Femur (tissue), 1 donor: ENCODE measurements at places on chromosomes 2 and 18.

DNA sequence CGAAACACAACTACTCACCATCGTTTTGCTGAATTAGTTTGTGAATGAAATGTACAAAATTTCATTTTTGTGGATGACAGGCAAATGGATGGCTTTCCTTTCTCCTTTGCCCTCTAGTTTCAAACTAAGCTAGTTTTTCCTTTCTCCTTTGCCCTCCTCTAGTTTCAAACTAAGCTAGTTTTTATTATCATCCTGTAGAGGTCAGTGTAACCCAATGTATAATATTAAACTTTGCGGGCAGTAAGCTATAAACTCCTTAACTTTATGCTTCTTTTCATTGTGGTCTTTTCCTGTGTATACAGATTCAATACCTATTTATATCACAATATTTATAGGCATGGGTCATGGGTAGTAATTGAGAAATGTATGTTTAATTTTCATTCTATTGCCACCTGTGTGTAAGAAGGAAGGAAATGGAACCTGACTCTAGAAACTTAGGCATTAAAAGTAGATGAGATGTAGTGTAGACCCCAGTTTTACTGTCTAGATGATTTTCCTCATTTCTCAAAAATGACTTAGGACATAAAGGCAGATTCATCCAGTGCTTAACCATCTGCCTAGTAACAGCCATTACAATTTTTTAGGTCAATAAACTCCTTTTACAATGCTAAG lies 58.1 kb downstream of the MAP3K19 start:
- DNase-seq = no peak

- DNase-seq = no peak
Observed at GRCh38 chr18:67661555-67661954, 145.0 kb upstream of the DSEL start.

DNA sequence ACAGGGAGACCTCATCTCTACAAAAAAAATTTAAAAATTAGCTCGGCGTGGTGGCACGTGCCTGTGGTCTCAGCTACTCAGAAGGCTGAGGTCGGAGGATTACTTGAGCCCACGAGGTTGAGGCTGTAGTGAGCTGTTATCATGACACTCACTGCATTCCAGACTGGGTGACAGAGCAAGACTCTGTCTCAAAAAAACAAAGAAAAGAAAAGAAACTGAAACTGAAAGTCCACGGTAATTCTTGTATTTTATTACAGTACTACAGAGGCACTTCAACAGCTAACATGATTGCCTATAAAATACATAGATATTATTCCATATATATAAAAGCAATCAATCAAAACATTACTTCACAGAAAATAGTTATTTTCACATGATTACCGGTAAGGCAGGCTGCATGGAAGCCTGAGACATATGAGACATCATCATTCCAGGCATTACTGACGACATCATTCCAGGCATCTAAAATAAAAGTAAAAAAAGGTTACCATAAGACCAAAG lies 23.1 kb downstream of the PRPF40A start:
- no peak for DNase-seq

- no peak for DNase-seq
Observed at GRCh38 chr18:76658627-76659026, 163.6 kb upstream of the ZNF516 start.

DNA sequence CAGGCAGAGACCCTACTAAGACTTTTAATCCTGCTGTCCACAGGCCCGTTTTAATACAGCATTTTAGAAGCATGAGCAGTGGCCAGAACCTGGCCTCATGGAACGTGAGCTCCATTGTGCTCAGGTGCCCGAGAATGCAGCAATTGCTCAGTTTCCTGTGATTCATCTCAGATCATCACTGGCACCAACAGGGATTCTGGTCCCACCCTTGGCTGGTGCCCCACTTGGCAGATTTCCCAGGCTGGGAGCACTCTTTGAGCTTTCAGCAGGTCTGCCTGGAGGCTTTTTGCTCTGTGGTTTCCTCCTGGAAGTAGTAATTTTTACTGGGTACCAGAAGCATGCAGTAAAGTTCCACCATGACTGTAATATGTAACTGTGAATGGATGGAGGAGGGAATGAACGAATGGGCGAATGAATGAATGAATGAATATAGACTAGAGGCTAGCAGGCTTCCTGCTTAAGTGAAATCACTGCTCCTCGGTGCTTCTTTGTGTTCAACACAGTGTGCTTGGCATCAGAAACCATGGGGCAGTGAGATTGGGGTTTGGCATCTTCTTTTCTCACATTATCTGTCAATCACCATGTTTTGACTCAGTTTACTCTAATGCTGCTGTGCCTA lies 312.9 kb downstream of the PRKCE start:
- DNase-seq = peak; percentile 77

GRCh38 chr2:47870641-47871540 lies 35.4 kb downstream of the FBXO11 start:
- DNase-seq = no peak

- DNase-seq = no peak
Observed at GRCh38 chr18:7684966-7685365, 117.8 kb downstream of the PTPRM start.

- no peak for DNase-seq
Observed at GRCh38 chr2:28152585-28153280, 239.9 kb upstream of the FOSL2 start.

DNA sequence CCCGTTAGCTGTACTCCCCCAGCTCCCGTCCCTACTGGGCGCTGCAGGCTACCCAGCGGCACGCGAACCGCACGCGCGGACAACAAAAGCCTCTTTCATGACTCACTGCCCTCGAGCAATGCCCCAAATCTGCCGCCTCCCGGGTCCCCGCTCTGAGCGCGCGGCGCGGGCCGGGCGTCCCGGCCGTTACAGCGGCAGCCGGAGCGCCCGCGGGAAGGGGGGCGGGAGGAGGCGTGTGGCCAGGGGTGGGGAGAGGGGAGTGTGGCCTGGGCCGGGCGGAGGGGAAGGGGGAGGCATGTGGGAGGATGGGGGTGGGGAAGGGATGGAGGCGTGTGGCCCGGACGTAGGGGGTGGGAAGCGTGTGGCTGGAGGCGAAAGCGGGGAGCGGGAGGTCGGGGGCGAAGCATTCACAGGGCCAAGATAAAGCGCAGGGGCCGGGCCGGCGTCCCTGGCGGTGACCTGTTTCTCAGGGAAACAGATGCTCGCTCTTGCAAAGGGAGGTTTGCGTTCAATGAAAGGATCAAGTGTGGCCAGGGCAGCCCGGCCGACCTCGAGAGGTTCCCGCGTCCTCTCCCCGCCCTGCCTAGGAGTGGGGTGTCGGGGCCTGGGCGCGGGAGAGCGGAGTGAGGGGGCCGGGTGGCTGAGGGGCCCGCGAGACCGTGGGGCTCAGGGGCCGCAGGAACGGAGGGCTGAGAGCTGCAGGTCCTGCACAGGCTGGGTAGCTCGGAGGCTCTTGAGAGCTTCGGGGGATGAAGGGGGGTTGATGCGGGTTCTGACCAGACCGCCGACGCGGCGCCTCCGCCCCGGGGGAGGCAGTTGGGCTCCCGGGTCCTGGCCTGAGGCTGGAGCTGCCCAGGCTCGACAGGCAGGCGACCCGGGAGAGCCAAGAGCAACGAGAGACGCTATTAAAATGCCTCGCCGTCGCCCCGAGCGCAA lies 3.5 kb upstream of the NEUROD1 start:
- no peak for DNase-seq

DNA sequence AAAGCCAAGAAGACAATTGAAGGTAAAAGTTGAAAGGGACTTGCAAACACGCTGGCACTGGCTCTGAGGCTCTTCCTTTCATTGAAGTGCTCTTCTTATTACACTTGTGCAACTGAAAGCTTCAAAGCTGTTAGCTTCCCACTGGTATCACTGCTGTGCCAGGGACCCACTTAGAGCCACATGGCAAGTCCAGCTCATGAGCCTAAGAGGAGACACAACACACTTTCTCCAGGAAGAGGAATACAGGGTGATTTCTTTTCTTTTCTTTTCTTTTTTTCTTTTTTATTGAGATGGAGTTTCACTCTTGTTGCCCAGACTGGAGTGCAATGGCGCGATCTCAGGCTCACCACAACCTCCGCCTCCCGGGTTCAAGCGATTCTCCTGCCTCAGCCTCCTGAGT lies 218.2 kb downstream of the ATAD2B start:
- DNase-seq = no peak

GRCh38 chr2:63364866-63365265 lies 223.4 kb downstream of the WDPCP start:
- no peak for DNase-seq

DNA sequence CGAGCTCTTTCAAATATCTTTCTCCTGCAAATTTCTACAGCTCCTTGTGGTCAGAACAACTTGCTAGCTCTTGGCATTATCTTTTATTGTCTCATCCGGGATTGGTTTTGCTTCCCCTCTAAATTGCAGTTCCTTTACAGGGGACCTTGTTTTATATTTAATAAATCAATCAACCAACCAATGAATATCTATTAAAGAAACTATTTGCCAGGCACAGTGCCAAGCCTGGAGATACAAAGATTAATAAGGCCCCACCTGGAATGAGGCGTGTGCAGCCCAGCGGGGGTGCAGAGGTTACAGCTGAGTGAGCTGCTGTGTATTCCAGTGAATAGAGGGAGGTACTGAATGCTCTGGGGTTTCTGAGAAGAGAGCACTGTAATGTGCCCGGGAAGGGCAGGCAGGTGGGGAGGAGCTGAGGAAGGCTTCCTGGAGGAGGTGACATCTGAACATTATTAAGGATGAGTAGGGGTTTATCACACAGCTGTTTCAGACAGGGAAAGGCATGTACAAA lies 51.8 kb downstream of the LIPG start:
- DNase-seq = no peak

DNA sequence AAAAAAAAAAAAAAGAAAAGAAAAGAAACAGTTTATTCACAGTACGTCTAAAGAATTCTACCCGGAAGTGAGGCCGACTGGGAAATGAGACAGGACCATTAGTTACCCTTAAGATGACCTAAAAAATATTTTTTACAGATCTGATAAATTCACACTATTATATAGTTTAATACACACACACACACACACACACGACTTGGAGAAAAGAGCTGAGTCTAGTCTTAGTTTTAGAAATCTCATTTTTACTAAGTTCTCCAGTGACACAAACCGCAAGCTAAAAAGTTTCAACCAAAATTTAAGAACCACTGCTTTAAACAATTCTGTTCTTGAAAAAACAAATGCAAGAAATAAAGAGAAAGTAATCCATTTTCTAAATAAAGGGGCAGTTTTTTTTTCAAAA lies 27.1 kb downstream of the ST3GAL5 start:
- DNase-seq = no peak

DNA sequence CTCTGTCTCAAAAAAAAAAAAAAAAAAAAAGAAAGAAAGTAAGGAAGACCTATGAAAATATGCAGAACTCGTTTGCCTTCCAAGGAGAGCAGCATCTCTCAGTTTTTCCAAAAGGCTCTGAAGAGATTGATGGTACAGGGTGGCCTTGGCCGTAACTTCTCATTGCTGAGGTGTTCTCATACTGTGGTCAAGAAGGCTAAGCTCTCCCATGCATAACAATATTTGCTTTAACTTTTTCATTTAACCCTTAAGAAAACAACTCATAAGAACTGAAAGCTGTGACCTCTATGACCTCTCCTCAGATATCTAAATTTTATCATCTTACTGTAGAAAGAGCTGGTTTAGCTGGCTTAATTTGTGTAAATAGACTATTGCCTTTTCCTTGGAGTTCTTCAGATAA lies 37.1 kb upstream of the GATA6 start:
- DNase-seq = no peak

GRCh38 chr2:17814601-17815000 lies 1.7 kb upstream of the MSGN1 start:
- no peak for DNase-seq

DNA sequence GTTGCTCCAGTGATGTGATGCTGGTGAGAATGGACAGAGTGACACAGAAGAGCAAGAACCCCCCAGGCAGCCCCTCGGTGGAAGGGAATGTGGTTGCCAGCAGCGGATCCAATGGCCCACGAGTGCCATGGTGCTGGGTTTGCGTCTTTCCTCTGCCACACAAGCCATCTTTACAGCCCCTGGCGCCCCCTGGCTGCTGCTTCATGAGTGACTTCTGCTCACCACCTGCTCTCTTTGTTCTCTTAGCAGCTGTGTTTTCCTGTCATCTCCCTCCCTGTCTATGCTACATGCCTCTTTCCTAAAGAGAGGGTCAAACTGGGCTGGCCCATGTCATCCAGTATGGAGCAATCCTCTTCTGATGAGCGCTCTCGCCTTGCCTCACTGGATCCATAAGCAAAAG lies 300.0 kb upstream of the SMIM21 start:
- peak; percentile 40 for DNase-seq

DNA sequence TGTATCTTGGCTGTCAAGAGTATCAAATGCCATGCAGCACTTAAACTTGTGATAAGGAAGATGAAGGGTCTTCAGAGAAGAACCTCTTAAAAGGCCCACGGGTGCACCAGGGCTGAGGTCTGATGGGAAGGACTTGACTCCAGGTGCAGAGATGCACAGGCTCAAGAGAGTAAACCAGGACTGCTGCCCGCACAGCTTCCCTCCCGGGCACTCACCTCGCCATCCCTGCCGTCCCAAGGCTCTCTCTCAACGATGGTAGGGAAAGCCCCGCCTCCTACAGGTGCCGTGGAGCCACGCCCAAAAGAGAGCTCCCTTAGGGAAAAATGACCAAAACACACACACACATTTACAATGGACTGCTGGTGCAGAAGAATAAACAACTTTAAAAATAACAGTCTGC lies 27.9 kb downstream of the PDIA6 start:
- no peak for DNase-seq

GRCh38 chr2:36818542-36818941 lies 122.0 kb downstream of the VIT start:
- DNase-seq = no peak

DNA sequence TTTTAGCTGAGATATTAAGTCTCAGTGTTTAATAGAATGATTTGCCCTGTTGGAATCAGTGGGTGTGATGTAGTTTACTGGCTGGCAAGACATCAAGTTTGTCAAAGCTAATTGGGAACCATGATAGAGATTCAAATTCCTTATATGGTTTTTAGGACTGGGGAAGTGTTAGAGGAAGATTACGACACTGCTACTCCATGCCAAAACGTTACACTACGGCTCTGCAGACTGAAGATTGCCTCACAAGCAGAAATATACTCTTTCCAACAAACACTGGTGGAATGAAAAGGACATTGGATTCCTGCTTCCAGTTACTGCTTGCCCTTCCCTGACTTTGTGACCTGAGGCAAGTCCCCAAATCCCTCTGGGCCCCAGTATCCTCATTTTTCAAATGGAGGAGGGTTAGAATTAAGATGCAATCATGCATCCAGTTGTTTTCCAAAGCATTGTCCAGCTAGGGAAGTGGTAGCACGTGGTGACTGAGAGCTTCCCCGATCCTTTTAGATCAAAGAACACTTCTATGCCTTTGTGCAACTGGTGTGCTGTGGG lies 147.6 kb downstream of the CDC42EP3 start:
- DNase-seq = peak; percentile 68
